PC-9 (cell line): ENCODE measurements at places on chromosomes 11 and 22. TPM values are rescaled to one million over a fixed set of nuclear protein-coding genes. Genes with fewer than 3 reads are reported as not detected.

The CNTF gene
- 2.1 and 3.4 TPM in 2 replicates for total RNA-seq

The ACAT1 gene
- total RNA-seq: 31.8 and 34.4 TPM in 2 replicates

- peaks cover 5% of the 10 kb centered on the region; the same call in 1 of the 2 replicates for H3K4me1 ChIP-seq
- H3K36me3 ChIP-seq: no peaks in the 10 kb centered on the region
- no peak overlapping the region for H3K4me3 ChIP-seq
- no peak for DNase-seq
- H3K27me3 ChIP-seq: no peaks in the 10 kb centered on the region
- H3K27ac ChIP-seq: no peak overlapping the region
Measured at GRCh38 chr11:503179-503981, 3.7 kb downstream of the RNH1 start.

GRCh38 chr11:85347291-85347690, 279.9 kb downstream of the DLG2 start:
- H3K4me1 ChIP-seq: no peaks in the 10 kb centered on the region
- H3K4me3 ChIP-seq: no peak overlapping the region
- H3K27me3 ChIP-seq: no peaks in the 10 kb centered on the region
- no peak overlapping the region for H3K27ac ChIP-seq

The SMIM35 gene
- total RNA-seq: not detected in 2 replicates

GRCh38 chr22:44577391-44578109, 79.5 kb upstream of the RTL6 start:
- H3K27ac ChIP-seq: no peak overlapping the region
- H3K36me3 ChIP-seq: no peaks in the 10 kb centered on the region
- DNase-seq: no peak
- no peak overlapping the region for H3K4me3 ChIP-seq
- no peaks in the 10 kb centered on the region; the same call in 1 of the 2 replicates for H3K27me3 ChIP-seq

DNA sequence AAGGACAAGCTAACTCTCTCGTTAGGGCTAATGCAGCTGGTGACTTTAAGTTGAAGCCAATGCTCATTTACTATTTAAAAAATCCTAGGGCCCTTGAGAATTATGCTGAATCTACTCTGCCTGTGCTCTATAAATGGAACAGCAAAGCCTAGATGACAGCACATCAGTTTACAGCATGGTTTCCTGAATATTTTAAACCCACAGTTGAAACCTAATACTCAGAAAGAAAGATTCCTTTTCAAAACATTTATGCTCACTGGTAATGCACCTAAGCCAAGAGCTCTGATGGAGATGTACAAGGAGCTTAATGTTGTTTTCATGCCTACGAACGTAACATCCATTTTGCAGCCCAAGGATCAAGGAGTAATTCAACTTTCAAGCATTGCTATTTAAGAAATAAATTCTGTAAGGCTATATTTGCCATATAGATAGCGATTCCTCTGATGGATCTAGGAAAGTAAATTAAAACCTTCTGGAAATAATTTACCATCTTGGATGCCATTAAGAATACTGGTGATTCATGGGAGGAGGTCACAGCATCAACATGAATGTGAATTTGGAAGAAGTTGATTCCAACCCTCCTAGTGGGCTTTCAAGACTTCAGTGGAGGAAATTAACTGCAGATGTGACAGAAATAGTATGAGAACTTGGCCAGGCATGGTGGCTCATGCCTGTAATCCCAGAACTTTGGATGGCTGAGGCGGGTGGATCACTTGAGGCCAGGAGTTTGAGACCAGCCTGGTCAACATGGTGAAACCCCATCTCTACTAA, 14.5 kb downstream of the XNDC1N start:
- H3K4me1 ChIP-seq: peaks cover 11% of the 10 kb centered on the region
- H3K36me3 ChIP-seq: 0 out of 2 replicates have a peak, but pooled peaks cover 8% of the 10 kb centered on the region
- H3K27ac ChIP-seq: no peak overlapping the region
- DNase-seq: no peak

The TTLL8 gene
- not detected in 2 replicates for total RNA-seq

- no peak overlapping the region for H3K27ac ChIP-seq
- no peak for DNase-seq
- H3K4me3 ChIP-seq: peak overlapping the region; percentile 86
- H3K27me3 ChIP-seq: no peaks in the 10 kb centered on the region
- peaks cover 13% of the 10 kb centered on the region for H3K4me1 ChIP-seq
Measured at GRCh38 chr11:65712633-65713076, 603 bp downstream of the KAT5 start.

DNA sequence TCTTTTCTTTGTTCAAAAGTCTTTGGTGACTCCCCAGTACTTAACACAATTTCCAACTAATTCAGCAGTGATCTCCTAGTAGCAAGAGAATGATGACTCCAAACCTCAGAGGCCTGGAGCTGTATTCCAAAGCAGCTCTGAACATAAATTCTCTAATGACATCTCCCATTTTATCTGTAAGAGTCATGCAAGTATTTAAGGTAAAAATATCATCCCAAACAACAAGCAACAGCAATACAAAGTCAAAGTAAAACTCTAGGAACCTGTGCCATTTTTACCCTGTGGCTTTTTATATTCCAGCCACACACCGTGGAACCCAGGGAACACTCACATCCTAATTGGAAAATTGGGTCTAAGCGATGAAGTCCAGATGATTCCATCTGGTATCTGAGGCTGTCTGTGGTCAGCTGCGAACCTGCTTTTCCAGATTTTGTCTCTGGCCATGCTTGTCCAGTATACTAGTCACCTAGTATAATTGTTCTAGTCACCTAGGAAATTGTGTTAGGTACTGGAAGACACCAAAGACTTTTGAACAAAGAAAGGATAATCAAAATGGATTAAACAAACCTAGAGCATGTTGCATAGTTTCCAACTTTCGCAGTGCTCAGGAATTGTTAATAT, 92.3 kb upstream of the SLC25A18 start:
- no peaks in the 10 kb centered on the region for H3K4me1 ChIP-seq
- peaks cover 93% of the 10 kb centered on the region for H3K27me3 ChIP-seq
- no peaks in the 10 kb centered on the region for H3K36me3 ChIP-seq
- no peak overlapping the region for H3K27ac ChIP-seq
- H3K4me3 ChIP-seq: no peak overlapping the region
- no peak for DNase-seq

- no peaks in the 10 kb centered on the region for H3K36me3 ChIP-seq
- DNase-seq: no peak
- H3K4me3 ChIP-seq: no peak overlapping the region
Measured at GRCh38 chr22:42931421-42932196, 74.5 kb upstream of the ARFGAP3 start.

DNA sequence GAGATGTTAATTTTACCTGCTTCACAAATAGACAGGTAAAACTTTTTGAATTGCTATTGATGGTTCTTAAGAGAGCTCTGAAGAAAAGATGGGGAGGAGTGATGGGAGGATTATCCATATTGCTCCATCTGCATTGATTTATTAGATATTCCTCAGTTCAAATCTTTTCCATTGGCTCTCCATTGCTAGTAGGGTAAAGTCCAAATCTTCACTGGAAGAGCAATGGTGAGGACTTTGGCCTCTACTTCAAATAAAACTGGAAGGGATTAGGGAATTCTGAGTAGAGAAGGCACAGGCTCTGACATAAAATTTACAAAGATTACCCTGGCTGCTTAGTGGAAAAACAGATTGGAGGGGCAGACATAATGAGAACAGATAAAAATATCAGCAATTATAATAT, 1024.1 kb downstream of the LRRC4C start:
- H3K4me3 ChIP-seq: no peak overlapping the region
- no peaks in the 10 kb centered on the region for H3K27me3 ChIP-seq
- no peaks in the 10 kb centered on the region for H3K36me3 ChIP-seq
- DNase-seq: no peak
- no peaks in the 10 kb centered on the region for H3K4me1 ChIP-seq
- H3K27ac ChIP-seq: no peak overlapping the region

The IL17REL gene
- not detected in 2 replicates for total RNA-seq

The ACTN3 gene
- total RNA-seq: not detected in 2 replicates

DNA sequence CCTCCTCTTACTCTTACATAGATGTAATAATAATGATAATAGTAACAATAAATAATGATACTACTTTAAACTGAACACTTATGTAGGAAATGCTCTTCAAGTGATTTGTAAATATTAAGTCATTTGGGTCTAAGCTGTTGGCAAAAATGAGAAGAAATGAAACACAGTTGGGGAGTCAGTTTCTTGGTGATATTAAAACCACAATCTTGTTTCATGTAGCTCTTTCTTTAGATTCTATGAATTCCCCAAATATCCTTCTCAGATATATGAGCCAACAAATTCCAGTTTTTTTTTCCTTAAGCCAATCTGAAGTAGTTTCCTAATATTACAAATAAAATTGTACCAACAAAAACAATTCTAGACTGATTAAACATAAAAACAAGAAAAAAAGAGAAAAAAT, 1115.6 kb upstream of the CNTN5 start:
- no peak overlapping the region for H3K4me3 ChIP-seq
- no peak overlapping the region for H3K27ac ChIP-seq
